ENCODE measurements at places on chromosomes 4 and X. TPM values are rescaled to one million over a fixed set of nuclear protein-coding genes. Genes with fewer than 3 reads are reported as not detected.

- no peak overlapping the region for H3K4me3 ChIP-seq
- no peaks in the 10 kb centered on the region for H3K27me3 ChIP-seq
- no peak overlapping the region for H3K27ac ChIP-seq
These were observed 392.3 kb upstream of the GALNT7 start for GRCh38 chr4:172776203-172776861.

GRCh38 chrX:103344606-103345005, 11.7 kb upstream of the TCEAL9 start:
- no peak for DNase-seq
- peaks cover 3% of the 10 kb centered on the region for H3K4me1 ChIP-seq
- H3K27me3 ChIP-seq = peaks cover 2% of the 10 kb centered on the region
- H3K4me3 ChIP-seq = no peak overlapping the region
- H3K36me3 ChIP-seq = no peaks in the 10 kb centered on the region

GRCh38 chrX:110436523-110436922, 77.9 kb downstream of the RTL9 start:
- no peak for DNase-seq
- H3K27me3 ChIP-seq = peaks cover 2% of the 10 kb centered on the region
- no peak overlapping the region for H3K27ac ChIP-seq
- no peak overlapping the region for H3K4me3 ChIP-seq
- no peaks in the 10 kb centered on the region for H3K36me3 ChIP-seq

DNA sequence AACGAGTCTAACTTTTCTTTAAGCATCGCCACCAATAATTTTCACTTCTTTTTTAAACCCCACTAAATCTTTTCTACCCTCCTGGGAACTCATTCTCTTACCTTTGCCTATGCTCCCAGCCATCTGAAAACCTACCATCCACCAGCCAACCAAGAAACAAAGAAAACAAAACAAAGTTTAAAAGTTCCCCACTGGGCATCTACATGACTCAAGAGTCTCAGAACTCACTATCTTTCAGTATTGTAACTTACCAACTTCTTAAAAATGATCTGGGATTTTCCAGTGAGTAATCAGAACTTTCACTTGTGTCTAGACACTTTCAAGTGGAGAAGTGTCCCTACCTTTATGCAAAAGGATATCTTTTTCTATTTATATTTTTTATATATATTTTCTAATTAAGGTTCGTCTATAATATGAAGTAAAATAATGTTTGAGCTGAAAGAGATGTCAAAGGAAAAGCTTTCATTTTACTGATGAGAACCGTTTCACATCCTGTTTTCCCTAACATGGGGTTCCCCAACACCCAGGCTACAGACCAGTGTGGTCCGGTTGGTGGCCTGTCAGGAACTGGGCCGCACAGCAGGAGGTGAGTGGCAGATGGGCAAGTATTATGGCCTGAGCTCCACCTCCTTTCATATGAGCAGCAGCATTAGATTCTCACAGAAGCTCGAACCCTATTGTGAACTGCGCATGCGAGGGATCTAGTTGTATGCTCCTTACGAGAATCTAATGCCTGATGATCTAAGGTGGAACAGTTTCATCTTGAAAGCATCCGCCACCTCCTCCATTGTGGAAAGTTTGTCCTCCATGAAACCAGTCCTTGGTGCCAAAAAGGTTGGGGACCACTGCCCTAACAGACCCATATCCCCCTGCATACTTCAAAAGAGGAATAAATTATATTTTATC, 9.8 kb upstream of the TIGD2 start:
- no peaks in the 10 kb centered on the region for H3K36me3 ChIP-seq
- H3K4me1 ChIP-seq = peaks cover 9% of the 10 kb centered on the region
- no peak for DNase-seq

DNA sequence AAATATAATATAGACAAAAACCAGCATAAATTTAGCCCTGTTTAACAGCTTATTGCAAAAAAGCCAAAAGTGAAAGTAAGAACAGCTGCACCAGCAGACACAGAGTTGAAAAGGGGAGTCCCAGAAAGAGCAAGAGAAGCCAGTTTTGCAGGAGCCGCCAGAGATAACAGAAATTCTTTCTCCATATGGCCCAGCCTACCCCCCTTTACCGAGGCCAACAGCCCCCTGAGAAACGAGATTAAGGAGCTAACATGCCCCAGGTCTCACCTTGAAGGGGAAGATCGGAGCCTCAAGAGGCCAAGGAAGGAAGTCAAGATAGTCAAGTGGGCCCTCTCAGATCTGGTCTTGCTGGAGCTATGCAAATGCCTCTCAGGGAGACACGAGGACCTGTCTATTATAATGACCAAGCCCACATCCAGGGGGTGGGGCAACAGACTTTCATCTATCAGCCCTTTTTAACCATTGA, 4.8 kb downstream of the ACOX3 start:
- peak; percentile 57 for DNase-seq
- H3K4me1 ChIP-seq = peaks cover 51% of the 10 kb centered on the region
- H3K36me3 ChIP-seq = peaks cover 16% of the 10 kb centered on the region
- H3K27ac ChIP-seq = peak overlapping the region; percentile 90
- no peaks in the 10 kb centered on the region for H3K27me3 ChIP-seq

GRCh38 chr4:86098691-86099090, 261.2 kb downstream of the MAPK10 start:
- H3K27ac ChIP-seq = no peak overlapping the region
- no peak for DNase-seq
- H3K36me3 ChIP-seq = no peaks in the 10 kb centered on the region
- no peaks in the 10 kb centered on the region for H3K4me1 ChIP-seq

GRCh38 chr4:27001398-27002164, 140.9 kb downstream of the STIM2 start:
- no peak for DNase-seq
- H3K4me1 ChIP-seq = peaks cover 38% of the 10 kb centered on the region
- H3K4me3 ChIP-seq = no peak overlapping the region
- H3K27ac ChIP-seq = no peak overlapping the region
- H3K27me3 ChIP-seq = no peaks in the 10 kb centered on the region
- H3K36me3 ChIP-seq = peaks cover 17% of the 10 kb centered on the region

DNA sequence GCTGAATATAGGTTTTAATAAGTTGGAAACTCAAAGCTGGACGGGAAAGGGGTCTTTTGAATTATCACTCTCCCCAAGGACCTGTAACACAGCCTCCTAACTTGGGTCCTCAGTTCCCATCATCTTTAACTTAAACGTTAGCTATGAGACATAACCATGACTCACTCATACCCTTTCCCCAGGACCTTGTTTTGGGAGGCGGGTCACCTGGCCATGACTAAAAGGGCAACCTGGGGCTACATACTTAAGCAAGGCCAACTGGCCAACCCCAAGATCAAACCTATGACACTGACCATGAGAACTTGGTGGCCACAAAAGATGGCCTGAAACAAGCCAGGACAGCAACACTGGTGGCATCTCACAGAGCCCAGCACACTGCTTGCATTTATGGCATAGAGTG, 89.0 kb downstream of the SH3KBP1 start:
- DNase-seq = no peak
- H3K27me3 ChIP-seq = no peaks in the 10 kb centered on the region
- H3K4me1 ChIP-seq = peaks cover 67% of the 10 kb centered on the region

DNA sequence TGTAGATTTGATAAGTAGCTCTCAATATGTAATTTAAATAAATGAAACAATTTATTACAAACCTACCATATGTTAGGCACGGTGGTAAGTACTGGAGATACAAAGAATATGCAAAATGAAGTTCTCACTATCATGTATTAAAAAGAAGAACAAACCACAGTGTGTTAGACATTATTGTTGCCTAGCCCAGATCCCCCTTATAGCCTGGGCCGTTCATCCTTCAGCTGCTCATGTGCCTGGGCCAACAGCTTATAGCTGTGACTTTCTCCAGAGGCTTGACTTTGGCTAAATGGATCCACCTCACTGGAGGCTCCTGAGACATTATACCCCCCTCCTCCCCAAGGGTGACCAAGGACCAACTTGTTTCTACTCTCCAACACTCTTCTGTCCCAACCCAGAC, 29.8 kb upstream of the CCNG2 start:
- no peaks in the 10 kb centered on the region for H3K36me3 ChIP-seq
- DNase-seq = no peak
- peaks cover 6% of the 10 kb centered on the region for H3K27me3 ChIP-seq

GRCh38 chr4:79212311-79212710, 113.5 kb downstream of the NAA11 start:
- no peaks in the 10 kb centered on the region for H3K36me3 ChIP-seq
- H3K27ac ChIP-seq = no peak overlapping the region
- H3K27me3 ChIP-seq = no peaks in the 10 kb centered on the region
- H3K4me1 ChIP-seq = no peaks in the 10 kb centered on the region
- H3K4me3 ChIP-seq = no peak overlapping the region

DNA sequence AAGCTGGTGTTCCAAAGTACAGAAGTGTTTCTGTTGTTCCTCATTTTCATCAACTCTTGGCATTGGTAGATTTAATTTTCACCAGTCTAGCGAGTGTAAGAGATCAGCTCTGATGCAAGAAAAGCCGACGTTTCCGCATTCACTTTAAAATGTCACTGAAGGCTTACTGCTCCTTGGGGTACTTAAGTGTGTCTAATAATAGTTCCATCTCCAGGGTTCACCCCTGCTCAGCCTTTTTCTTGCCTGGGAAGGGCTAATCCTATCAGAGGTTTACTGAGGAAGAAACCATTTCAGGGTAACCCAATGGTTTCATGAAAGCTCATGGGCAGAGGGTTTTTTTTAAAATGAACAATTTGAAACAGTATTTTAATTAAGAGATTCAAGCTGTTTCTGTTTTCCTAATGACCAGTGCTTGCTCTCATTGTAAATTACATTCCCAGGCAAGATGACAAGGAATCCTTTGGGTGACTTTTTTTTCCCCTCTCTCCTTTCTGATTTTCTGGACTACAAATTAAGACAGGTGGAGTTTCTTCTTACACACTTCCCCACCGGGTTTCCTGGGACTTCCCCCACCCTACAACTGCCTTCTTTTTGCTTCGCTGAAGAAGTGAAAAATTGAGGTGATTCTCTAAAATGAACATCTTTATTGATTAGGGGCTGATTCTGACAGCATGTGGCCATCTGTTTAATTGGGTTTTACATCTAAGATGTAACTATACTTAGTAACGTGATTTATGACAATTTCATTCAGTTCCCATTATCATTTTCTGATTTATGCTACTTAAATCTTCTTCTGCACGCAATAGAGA, 78.7 kb upstream of the CBLL2 start:
- H3K4me3 ChIP-seq = no peak overlapping the region
- H3K36me3 ChIP-seq = no peaks in the 10 kb centered on the region
- no peaks in the 10 kb centered on the region for H3K27me3 ChIP-seq
- no peak for DNase-seq
- H3K4me1 ChIP-seq = peaks cover 3% of the 10 kb centered on the region

- H3K27me3 ChIP-seq = no peaks in the 10 kb centered on the region
- H3K27ac ChIP-seq = peak within 1 kb of the TSS; percentile 100
- H3K36me3 ChIP-seq = peaks cover 22% of the 10 kb centered on the region
These were observed at the start of gene DOCK11 for GRCh38 chrX:118495061-118495921. Gene DOCK11, plus strand, starts transcription at chrX:118495815. Its CDS starts 157 bp downstream, at chrX:118495972.

The TEX13C gene
- not detected for total RNA-seq

Data from activated CD4-positive, alpha-beta T cell treated with anti-CD3 and anti-CD28 coated beads, Interleukin-2, amount 10 ng/mL, durations not matched to agents 7 days and 5 days (primary cell).